ENCODE measurements at places on chromosomes 3 and 15.

- no peak for DNase-seq
Observed at GRCh38 chr15:64703632-64703959, 71.8 kb downstream of the RBPMS2 start.

- no peak for DNase-seq
Observed at GRCh38 chr3:150511122-150511821, 35.0 kb downstream of the SERP1 start.

- DNase-seq = no peak
Observed at GRCh38 chr15:101027273-101027901, 108.2 kb downstream of the LRRK1 start.

GRCh38 chr3:176041812-176042211, 1155.5 kb downstream of the TBL1XR1 start:
- no peak for DNase-seq
